ENCODE measurements at places on chromosomes 4 and X. TPM values are rescaled to one million over a fixed set of nuclear protein-coding genes. Genes with fewer than 3 reads are reported as not detected.

CENPVL2 gene
- total RNA-seq, result not detected

NELFA gene
- total RNA-seq, result 44.7 TPM

GRCh38 chr4:119707336-119707735, 78.7 kb upstream of the PDE5A start:
- no peak for DNase-seq
- no peak overlapping the region for H3K27ac ChIP-seq
- no peaks in the 10 kb centered on the region for H3K36me3 ChIP-seq
- H3K4me1 ChIP-seq, result peaks cover 2% of the 10 kb centered on the region

ADGRG4 gene
- total RNA-seq, result not detected
